ENCODE measurements at places on chromosomes 11 and 22.
A peak's percentile ranks its signal among the peaks of the same experiment; 100 is the strongest.

GRCh38 chr22:36196254-36197064, 5.2 kb downstream of the APOL4 start:
- DNase-seq, result no peak

DNA sequence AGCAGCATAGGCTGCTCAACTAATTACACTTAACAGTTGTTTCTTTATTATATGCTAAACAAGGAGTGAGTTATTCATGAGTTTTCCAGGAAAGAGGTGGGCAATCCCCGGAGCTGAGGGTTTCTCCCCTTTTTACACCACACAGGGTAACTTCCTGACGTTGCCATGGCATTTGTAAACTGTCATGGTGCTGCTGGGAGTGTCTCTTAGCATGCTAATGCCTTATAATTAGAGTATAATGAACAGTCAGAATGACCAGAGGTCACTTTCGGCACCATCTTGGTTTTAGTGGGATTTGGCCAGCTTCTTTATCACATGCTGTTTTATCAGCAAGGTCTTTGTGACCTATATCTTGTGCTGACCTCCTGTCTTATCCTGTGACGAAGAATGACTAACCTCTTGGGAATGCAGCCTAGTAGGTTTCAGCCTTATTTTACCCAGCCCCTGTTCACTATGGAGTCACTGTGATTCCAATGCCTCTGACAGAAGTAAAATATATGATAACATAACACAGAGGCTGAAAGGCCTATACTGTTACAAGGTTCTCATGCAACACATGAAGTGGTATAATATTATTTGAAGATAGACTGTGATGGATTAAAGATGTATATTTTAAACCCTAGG, 41.3 kb upstream of the RDX start:
- DNase-seq, result no peak

DNA sequence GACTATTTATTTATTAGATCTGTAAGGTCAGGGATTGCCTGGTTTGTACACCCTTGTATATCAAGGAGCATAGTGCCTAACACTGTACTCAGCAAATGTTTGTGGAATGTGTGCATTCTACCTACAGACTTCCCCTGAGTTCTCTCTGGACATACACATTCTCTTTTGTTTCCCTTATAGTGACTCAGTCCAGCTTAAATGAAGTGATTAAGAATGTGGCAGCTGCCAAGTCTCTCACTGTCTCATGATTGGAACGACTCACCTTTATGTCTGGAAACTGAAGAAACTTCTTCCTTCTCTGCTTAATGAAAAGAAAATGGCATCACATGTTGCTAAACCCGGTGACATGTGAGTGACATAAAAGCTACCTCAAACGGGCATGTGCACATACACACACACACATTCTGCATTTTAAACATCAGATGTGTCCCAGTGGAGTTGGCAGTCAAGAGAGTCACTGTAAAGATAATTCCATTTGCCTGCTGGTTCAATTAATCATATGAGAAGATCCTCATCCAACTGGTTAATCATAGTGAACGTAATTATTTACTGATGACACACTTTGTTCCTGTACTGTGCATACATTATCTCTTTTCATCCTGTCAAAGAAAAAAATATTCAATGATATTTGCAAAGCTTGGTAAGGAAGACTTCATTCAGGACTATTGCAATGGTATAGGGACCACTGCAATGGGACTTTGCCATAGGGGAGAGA, 42.8 kb downstream of the GLYAT start:
- no peak for DNase-seq

DNA sequence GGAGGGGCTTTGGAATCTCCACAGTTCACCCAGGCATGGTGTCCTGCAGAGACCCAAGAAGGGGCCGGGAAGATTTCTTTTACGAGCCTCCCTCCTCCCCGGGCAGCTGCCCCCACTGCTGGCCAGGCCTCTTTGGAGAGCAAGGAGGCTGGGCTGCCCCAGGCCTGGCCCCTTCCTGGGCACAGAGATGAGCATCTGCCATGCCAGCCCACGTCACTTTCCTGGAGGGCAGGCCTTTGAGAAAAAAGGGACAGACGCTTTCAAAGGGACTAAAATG, 60.5 kb upstream of the FGF3 start:
- no peak for DNase-seq

DNA sequence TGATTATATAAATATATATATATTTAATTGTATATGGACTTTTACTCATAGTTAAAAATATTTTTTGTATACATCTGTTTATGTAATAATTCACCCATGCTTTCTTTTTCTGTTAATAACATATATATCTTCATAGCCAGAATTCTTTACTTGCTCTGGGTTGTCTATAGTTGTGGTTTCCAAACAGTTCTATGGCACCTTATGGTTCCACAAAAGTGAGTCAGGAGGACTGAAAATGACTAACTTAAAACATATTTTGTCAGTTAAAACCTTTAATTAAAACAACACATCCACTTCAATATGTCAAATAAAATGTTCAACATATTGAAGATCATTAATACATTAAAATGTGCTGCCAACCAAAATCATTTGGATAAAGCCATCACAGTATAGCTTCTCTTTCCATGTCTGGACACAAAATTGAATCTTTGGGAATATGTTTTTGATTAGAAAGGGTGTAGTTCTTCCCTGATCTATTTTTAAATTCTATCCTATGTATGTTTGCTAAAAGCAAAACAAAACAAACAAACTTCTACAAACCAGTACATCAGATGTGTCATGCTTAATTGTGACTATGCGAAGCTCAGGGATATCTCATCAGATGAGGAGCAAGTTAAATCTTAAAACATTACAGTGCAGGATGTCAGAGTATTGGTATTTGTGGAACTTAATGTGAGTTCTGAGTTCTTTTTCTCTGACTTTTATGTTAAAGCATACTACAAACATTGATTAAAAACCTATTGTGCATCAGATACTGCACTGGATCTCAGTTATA, 1488.4 kb upstream of the TENM4 start:
- DNase-seq, result no peak

- DNase-seq, result no peak
These were observed 64.7 kb downstream of the MAML2 start for GRCh38 chr11:96278039-96278897.

- no peak for DNase-seq
These were observed 39.7 kb downstream of the CTSC start for GRCh38 chr11:88297863-88298262.

GRCh38 chr11:11672789-11673188, 51.0 kb upstream of the GALNT18 start:
- DNase-seq, result no peak

DNA sequence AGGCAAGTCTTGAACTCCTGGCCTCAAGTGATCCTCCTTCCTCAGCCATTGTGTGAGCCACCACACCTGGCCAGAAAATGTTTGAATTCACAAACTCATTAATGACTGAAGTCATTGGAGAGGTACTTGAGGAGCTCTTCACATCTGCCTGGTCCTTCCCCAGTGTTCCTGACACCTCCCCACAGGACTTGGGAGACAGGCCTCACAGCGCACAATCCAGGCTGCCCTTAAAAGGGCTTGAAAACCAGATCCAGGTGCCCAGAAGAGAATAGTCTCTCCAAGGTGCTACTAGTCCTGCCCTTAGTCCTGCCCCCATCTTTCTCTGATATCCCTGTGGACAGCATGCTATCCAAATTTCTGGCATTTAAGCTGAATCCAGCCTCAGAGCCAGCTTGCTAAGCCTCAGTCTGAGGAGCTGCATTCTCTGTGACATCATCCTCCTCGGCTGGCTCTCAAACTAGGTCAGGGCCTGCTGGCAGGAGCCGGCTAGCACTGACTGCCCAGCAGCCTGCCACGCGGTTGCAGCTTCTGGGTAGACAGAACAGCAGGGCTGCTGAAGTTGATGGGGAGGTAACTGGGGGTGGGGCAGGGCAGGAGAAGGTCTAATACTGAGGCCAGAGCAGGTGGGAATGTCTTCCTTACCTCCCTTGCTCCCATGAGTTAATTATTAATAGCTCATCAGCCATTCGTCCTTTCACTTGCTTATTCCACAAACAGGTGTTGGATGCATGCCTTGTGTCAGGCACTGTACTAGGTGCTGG, 35.3 kb upstream of the NECTIN1 start:
- DNase-seq, result no peak

DNA sequence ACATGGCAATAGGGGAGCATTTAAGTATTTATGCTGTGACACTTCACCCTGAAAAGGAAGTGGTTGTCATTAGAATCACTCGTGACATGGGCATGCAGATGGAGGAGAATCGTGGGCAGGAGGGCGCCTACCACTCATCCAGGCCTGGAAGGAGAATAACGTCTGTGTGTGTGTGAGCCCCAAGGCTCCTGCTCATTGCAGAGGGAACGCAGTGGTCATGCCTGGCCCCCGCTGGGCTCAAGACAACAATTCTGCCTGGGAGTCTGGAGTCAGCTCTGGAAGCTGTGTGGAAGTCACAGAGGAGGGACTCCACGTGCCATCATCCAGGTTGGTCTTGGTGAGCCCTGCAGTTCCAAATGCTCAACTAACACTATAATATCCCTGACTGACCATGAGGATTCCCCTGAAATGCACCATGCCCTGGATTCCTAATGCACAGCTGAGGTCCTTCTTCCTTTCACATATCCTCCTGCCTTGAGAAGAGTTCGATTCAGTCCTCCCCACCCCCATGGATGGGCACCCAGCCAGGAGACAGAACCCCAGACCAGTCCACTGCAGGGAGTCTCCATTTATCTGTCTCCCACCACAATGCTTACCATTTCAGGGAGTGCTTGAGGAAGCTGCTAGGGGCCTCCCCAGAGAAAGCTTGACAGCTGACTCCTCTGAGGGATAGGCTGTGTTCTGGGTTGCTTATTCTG, 446.9 kb upstream of the B3GAT1 start:
- no peak for DNase-seq

DNA sequence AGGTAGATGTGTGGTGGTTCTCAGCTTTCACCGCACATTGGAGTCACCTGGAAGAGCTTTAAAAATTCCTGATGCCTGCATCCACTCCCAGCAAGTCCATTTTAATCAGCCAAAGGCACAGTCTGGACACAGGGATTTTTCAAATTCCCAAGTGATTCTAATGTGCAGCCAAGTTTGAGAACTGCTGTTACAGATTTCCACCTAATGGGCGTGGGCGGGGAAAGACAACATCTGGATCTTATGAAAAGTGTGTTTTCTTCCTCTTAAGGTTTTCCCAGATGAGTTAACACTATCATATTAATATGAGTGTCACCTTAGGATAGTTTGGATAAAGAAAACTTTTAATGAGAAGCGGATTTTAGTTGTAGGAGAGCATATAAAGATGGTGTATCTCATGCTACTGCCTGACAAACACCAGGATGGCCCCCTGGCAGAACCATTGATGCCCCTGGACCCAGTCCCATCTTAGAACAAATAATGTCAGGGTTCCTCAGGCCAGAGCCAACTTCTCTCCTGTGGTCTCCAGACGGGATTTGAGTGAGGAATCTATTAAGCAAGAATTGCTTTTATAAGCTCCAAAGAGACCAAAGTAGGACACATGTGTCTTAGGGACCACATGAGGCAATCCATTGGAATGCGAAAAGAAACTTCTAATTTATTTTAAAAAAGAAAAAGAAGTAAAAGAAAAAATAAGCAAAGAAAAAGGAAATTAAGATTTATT, 31.9 kb downstream of the POU2AF1 start:
- DNase-seq, result no peak

DNA sequence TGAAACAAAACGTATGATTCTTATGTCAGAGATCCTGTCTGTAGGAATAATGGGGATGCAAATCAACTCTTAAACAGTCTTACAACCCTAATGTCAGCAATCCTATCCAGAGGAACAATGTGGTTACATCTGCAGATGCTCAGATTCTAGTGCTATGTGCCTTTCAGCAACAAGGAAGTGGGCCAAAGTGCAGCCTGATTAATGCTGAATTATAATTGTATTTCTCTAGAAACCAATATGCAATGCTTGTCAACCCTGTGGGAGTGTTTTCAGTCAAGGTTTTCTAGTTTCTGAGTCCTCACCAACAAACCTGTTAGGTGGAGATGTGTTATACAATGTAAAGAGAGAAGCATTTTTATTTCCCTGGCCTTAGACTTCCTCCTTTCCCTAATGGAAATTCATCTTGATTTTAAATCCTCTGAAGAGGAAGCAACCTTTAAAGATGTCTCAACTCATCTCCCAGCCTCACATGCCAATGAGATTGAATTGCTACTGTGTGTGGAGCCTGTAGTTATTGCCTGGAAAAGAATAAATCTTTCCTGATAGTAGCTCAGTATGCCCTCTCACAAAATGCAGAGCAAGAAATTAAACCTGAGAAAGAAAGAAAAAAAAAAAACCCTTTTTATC, 26.2 kb upstream of the TMEM123 start:
- no peak for DNase-seq

- DNase-seq, result no peak
These were observed 40.3 kb downstream of the IGF2 start for GRCh38 chr11:2098691-2099515.

DNA sequence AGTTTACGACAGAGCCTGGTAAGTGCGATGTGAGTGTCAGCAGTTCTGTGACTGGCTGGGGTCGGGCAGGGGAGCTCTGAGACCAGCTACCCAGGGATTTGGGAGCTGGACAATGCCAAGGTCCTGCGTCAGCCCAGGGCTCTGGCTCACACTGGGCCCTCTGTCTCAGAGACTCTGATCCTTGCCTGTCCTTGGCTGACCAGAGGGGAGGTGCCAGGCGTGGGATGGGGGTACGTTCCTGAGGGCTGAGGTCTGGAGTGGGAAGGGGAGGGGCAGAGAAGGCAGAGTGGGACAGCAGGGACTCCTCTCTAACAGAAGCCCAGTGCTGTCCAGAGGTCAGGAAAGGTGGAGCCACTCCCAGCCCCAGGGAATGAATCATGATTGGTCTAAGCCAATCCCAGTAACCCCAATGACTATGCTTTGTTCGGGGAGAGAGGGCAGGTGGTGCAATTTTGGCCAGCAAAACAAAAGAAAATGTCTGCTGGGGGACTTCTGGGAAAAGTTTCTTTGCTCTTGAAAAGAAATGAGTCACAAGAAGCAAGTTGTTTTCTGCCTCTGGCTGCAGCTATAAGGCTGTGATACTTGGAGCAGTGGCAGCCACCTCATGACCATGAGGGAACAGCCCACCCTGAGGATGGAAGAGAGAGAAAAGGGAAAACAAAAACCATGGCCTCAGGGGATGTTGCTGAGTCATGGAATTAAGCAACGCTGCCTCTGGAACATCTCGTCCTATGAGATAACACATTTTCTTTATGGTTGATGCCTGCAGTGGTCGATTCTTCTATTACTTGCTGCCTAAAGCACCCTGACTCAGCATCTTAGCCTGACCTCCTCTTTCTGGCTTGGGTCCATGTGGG, 108.3 kb downstream of the CHST1 start:
- peak; percentile 72 for DNase-seq

GRCh38 chr11:10454878-10455631, at the start of gene AMPD3:
Gene AMPD3 (plus strand): TSS chr11:10455264. CDS start chr11:10461520, 6,256 bp downstream.
- peak; percentile 67 for DNase-seq

DNA sequence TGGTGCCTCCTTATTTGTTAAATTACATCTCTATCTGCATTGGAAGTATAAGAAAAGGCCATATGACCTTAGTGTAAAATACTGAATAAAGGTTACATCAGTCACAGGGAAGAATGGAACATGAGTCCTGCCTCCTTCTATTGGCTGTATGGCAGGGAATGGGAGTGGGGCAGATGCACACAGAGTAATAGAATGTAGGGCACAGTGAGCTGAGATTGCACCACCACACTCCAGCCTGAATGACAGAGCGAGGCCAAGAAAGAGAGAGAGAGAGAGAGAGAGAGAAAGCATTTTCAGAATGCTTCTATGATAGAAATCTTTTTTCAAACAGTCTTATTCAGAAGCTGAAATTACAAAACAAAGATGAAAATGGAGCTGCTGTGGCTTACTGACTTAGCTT, 58.8 kb downstream of the SLN start:
- no peak for DNase-seq

GRCh38 chr11:116225784-116226585, 546.8 kb downstream of the BUD13 start:
- DNase-seq, result no peak

- DNase-seq, result no peak
These were observed 6.9 kb upstream of the PHRF1 start for GRCh38 chr11:569158-569885.

Measured in NB4 (cell line).